ENCODE measurements at places on chromosomes 12 and 14.

- no peak for DNase-seq
These were observed 33.1 kb downstream of the ASCL4 start for GRCh38 chr12:107807471-107808150.

GRCh38 chr12:65934480-65935115 lies 110.3 kb downstream of the HMGA2 start:
- no peak for DNase-seq

GRCh38 chr12:94929780-94930179 lies 73.7 kb downstream of the NDUFA12 start:
- no peak for DNase-seq

DNA sequence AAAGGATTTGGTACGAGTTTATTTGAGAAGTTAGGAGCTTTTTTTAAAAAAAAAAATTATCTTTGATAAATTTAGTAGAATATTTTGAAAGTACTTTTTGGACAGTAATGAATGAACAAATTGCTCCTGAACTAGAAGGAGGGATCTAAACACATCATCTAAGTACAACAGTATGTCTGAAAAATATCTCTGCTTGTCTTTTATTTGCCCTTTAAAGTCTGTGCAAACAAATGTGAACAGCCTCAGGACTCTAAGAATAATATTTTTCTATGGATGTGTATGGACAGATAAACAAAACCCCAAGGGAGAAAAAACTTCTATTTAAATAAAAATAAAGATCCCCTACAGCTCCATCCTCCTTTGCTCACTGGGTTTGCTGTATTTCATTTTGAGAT lies 19.5 kb downstream of the FBXL14 start:
- DNase-seq, result no peak
